ENCODE measurements at places on chromosomes 16 and 17.
A peak's percentile ranks its signal among the peaks of the same experiment; 100 is the strongest.

DNA sequence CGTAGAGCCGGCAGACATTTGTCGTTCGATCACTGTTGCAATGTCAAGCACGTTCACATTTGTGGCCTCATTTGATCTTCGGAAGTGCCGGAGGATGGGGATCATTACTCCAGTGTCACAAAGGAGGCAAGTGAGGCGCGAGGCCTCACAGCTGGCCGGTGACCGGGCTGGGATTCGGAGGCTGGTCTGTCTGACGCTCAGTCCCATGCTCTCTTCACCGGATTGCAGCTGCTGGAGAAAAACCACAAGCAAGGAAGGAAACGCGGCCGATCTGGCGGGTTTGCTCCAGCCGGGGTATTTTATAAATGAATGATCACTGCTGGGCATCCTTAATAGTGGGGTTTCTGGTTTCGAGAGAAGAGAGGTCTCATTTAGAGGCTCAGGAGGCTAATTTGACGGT, 127.8 kb downstream of the OR1D5 start:
- DNase-seq = no peak

GRCh38 chr17:60678118-60678444, 430 bp downstream of the BCAS3 start:
- DNase-seq = no peak

- no peak for DNase-seq
Observed at GRCh38 chr16:23131931-23132621, 17.2 kb downstream of the USP31 start.

DNA sequence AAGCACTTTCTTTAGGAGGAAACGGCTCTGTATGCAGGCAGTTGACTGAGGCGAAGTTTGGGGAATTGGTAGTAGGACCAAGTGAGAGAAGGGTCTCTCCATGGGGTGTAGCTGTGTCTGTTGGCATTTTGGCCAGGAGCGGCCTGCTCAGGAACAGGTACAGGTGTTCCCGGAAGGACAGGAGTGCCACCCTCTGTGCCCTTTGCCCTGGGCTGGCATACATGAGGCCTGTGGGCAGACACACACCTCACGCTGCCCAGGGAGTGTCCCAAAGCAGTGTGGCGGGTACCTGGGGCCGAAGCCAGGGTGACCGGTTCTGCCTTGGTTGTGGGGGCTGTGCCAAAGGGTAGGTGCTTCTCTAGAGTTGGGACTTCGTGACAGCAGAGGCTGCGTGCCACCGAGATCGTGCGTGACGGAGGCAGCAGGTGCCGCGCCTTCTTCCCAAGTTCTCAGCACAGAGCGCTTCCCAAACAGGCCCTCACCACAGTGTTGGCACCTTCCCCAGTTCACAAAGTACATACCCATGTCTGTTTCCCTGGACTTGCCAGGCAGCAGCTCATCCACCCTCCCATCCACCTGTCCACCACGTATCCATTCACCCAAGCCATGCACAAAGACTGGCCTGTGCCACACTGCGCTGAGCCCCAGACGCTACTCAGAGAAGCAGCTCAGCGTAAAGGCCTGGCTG, 19.9 kb upstream of the TCF25 start:
- DNase-seq = no peak

DNA sequence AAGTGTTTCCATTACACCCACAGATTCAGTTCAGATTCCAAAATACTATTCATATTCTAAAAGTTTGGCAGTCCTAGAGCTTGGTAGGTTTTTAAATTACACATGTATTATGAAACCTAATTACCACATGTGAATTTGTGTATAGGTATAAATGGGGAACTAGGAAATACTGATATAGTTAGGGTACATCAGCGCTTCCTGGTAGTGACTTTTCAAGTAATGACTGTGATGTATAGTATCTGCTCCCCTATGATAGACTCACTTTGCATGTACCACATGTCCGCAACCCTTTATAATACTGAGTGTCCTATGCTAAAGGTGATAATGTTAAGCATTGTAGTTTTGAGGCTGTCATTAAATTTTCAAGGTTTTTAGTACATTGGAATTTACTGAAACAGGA, 22.9 kb downstream of the CDK12 start:
- no peak for DNase-seq

GRCh38 chr16:85917012-85917411, 18.1 kb downstream of the IRF8 start:
- DNase-seq = no peak

DNA sequence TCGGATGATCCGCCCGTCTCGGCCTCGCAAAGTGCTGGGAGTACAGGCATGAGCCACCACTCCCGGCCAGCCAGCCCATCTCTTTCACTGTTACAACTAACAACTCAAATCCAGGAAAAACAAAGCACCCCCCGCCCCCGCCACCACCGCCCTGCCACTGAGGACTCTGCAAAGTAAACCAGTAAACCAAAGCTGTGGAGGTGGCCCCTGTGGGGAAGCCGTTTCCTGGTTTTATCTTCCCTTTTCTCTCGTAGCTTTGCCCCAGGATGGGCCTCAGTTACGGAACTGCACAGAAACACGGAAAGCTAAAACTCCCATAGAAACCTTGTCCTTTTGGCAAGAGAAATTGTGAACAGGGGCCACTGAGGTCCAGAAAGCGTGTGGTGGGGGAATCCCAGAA, 17.5 kb downstream of the CHMP6 start:
- DNase-seq = no peak

GRCh38 chr17:80774643-80775281, 216.9 kb upstream of the CHMP6 start:
- DNase-seq = no peak

DNA sequence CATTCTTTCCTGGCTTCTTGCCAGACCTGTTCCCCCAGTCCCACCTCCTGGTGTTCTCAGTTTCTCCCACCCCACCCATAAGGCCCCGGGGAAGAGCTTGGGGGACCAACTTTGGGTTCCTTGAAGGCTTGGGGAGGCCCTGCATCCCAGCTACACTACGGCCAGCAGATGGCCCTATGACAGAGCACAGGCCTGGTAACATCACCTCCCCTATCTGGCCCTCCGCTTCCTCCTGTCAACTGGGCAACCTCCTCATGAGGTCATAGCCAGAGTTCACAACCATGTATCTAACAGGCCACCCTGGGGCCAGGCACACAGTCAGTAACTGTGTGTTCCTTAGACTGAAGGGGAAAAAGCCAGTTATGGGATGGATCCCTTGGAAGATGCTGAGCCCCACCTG, 31.4 kb downstream of the MYO15A start:
- no peak for DNase-seq

GRCh38 chr17:72354071-72354470, 233.3 kb downstream of the SOX9 start:
- no peak for DNase-seq

- no peak for DNase-seq
Observed at GRCh38 chr17:75125984-75126383, 5.6 kb downstream of the NT5C start.

DNA sequence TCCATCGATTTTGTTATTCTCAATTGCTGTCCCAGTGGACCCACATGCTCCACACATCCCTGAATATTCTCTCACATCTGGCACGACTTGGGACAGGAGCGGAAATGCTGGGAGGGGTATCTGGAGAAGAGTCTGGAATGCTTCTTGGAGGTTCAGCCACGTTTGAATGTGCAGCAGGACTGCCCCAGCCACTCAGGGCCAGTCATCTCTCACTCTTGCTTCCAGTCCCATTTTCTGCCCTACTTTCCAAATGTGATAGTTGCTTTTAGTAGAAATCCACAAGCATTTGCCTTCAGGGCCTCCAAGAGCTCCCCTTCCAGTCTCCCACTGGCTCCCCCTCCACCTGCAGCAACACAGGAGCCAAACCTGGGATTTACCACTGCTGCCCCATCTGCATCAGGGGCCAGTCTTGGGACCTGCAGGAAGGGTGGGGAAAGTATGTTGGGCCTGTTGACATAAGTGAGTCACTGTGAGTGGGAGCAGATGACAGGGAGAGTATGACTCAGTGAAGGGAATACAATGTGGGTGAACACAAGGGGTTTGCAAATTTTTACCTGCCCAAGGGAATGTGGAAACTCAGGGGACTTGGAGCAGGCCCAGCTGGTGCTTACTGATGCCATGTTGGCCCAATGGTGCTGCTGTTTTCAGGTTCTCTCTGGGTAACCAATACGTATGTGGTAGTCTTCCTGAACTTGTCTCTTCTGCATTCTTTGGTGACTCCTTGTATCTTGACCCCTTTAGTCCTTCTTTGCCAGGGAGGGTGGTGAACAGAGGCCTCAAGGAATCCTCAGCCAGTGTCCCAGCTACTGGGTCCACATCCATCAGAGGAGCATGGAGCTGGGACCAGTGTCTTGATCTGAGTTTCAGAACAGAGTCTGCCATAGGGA, 78.8 kb upstream of the CRHR1 start:
- peak; percentile 73 for DNase-seq

DNA sequence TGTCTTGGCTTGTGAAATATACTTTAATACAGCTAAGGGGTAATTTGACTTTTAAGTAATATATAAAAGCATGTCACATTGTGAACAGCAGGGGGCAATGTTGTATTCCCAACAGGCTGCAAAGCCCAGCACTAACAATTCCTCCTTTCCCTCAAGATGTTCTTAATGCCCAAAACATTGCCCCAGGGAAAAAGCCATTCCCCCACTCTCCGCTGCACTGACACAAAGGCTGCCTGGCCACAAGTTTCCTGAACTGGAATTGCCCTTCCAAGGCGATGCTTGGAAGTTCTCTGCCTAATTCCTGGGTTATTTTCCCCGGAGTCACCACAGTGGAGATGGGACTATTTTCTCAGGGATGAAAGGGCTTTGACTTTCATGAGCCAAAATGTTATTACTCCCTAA, 27.2 kb downstream of the CLEC16A start:
- peak; percentile 67 for DNase-seq

DNA sequence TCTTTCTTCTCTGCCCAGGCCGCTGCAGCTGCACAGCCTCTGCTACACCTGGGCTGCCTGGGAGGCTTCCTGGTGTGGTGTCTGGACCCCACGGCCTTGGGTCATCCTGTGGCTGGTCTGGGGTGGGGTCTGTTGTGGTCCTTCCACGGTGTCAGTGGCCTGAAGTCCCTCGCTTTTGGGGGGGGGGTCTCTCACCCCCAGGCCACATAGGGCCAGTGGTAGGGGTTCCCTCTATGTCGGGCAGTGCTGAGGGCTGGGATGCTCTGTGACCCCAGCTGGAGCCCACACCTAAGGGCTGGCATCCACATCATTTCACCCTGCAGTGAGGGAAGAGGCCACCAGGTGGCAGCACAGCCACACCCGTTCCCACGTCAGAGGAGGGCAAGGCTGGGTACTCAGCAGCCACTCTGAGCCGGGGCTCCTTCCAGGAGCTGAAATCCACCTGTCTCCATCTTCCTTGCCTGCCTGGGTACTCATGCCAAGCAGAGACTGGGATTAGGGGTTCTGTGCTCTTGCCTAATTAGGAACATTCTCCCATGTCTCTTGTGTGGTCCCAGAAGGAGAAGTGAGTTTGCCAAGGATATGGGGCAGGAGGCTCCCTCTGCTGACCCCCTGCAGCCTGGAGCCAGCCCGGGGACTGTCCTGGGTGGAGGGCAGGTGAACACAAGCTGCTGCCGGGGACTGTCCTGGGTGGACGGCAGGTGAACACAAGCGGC, 13.0 kb downstream of the ENGASE start:
- DNase-seq = peak; percentile 43

DNA sequence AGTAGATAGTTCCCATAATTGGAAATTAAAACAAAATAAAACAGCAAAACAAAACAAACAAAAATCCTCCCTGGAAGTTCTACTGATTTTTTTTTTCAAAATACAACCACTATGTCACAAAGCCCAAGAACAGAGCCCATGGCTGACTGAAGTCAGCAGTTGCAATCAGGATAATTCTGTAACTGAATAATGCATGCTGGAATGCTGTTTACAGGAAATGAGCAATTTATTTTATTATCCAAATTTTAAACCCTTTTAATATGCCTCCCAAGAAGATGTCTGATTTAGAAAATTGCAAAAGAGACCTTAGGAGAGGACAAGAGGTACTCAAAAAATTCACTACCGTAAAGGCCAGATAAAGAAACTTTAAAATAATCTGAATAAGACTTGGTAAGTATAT, 578.2 kb downstream of the TOX3 start:
- no peak for DNase-seq

DNA sequence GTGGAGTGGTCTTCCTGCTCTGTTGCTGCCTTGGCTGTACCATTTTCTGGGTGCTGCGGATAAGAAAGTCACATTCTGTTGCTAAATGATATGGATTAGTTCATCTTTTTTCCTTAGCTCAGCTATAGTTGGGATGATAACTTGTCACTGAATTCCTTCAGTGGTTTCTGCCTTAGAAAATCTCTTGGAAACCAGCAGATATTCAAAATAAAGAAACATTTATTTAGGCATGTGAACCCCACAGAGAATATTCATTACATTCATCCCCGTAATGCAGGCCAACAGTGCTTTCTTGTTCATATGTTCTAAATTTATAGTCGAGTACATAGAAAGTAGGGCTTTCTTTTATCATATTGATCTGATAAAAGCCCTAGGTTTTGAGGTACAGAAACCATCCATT, 151.3 kb downstream of the CYB561 start:
- DNase-seq = no peak
